ENCODE measurements at places on chromosomes 2 and 18.

DNA sequence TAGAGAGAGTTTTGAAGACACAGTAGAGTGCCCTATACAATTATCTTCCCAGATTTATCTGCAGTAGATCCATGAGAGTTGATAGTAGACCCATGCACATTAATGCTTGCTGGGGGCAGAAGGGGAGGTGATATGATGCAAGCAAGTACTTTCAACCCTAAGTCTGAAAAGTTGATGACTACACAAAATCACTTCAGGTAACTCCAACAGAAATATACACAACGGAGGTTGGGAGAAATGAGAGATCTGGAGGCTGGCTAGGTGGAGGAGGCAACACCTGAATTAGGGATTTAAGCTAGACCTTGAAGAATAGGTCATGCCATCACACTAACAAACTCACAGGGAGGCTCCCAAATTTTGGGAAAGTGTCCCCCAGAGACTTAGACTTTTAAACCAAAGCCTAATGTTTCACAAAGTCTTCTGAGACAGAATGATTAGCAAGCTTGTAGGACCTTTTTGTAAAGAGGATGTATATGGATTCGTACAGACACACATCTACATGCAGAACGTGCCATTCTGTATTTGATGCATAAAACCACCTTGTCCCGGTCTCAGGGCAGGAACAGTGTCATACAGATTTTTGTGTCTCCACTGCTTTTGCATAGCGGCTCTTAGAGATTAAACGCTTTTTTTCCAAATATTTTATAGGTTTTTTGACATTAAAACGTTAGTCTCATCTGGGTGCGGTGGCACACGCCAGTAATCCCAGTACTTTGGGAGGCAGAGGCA, 937 bp upstream of the STAMBP start:
- no peak for DNase-seq

- peak; percentile 44 for DNase-seq
Measured at GRCh38 chr2:3871002-3871401, 167.6 kb downstream of the DCDC2C start.

- no peak for DNase-seq
Measured at GRCh38 chr2:240794178-240794721, 25.8 kb downstream of the KIF1A start.

- DNase-seq: no peak
Measured at GRCh38 chr18:36608107-36608506, 220.7 kb downstream of the TPGS2 start.

- DNase-seq: peak; percentile 16
Measured at GRCh38 chr2:48914477-48915089, 159.1 kb upstream of the LHCGR start.

Data from MV-4-11 (cell line).